ENCODE measurements at places on chromosomes 1 and 21. TPM values are rescaled to one million over a fixed set of nuclear protein-coding genes. Genes with fewer than 3 reads are reported as not detected.

DNA sequence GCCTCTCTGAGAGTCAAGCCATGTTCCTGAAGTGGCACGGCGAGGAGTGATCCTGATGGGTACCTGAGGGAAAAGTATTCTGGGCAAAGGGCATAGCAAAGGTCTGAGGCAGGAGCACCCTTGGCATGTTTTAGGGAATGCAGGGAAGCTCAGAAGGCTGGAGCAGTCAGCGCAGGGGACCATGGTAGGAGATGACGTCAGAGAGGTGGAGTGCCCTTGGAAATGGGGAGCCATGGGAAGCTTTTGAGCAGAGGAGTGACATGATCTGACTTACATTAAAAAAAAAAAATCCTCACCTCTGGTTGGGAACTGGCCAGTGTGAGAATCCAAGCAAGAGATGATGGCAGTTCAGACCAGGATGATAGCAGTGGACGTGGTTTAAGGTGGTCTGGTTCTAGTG lies 37.2 kb downstream of the PDPN start:
- DNase-seq: no peak

DNA sequence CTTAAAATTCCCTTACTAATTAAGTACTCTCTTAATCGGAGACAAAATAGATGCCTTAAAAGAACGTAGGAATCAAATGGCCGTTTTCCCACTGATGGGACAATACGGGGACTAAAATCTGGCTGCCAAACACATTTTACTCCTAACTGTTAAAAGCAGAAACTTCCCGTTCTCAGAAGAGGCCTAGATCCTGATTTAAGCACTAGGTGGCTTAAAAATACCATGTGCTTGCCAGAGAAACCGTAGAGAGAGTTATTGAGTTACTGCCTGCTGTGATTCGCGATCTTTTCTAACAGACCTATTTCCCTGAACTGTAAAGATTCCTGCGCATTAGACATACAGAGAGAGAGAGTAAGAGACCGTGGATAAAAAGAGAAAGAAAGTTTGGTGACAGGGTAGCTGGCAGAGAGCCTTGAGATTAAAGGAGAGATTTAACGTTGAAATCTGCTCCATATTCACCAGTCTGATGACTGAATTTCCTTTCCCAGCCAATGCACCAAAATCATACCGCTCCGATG lies 54.4 kb upstream of the STUM start:
- no peak for DNase-seq

- DNase-seq: no peak
These were observed 59.4 kb downstream of the EPB41 start for GRCh38 chr1:28973596-28974421.

TFF3 gene
- total RNA-seq: 3.2 TPM

DNA sequence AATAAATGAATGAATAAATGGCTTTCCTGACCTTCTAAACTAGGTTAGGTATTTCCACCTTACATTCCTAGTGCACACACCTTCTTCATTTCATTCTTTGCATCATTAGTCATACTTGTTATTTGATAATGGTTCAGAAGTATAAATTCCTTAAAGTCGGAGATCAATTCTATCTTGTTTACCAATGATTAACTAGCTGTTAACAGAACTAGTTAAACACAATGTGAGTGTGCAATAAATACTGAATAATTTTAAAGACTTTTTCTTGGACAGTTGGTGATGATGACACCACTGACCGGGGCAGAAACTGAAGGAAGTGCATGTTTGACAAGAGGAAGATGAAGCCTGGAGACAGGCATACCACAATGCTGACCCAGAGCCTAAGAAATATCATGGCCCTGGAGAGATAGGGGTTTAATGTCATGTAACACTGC lies 207.1 kb upstream of the DEPDC1 start:
- no peak for DNase-seq

GRCh38 chr1:61842863-61843514 lies 100.7 kb downstream of the PATJ start:
- DNase-seq: no peak

DNA sequence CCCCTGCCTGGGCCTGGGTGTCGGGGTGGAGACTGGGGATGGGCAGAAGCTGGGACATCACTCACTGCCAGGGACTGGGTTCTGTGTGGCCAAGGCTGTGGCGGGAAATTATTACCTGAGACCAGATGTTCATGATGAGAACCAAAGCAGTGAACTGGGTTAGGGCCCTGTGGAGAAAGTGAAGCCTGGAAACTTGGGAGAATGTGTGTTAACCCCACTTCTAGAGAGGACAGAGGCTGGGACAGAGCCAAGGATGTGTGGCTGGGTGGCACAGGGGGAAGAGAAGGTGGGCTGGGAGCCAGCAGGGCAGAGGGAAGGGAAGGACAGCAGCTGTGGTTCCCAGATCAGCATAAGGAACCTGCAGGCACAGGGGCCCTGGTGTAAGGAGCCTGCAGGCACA lies 31.3 kb downstream of the CNIH3 start:
- no peak for DNase-seq

MIXL1 gene
- not detected for total RNA-seq

- DNase-seq: no peak
These were observed 298.5 kb upstream of the PROX1 start for GRCh38 chr1:213689260-213689659.

GRCh38 chr21:36608041-36608896 lies 90.6 kb upstream of the SIM2 start:
- no peak for DNase-seq

SELP gene
- 9.3 TPM for total RNA-seq

PIGK gene
- 14.9 TPM for total RNA-seq

OR2L3 gene
- not detected for total RNA-seq

SLC6A9 gene
- 26.8 TPM for total RNA-seq

GRCh38 chr1:80384083-80384830 lies 1377.7 kb upstream of the ADGRL4 start:
- DNase-seq: no peak

GRCh38 chr1:155947292-155947691 lies 5.9 kb downstream of the RXFP4 start:
- no peak for DNase-seq

- no peak for DNase-seq
These were observed 17.7 kb downstream of the NPHS2 start for GRCh38 chr1:179558078-179558477.

GRCh38 chr1:12161324-12161661 lies 5.5 kb upstream of the TNFRSF1B start:
- DNase-seq: no peak

- no peak for DNase-seq
These were observed 1.3 kb downstream of the KAZN start for GRCh38 chr1:14599800-14600199.

DNA sequence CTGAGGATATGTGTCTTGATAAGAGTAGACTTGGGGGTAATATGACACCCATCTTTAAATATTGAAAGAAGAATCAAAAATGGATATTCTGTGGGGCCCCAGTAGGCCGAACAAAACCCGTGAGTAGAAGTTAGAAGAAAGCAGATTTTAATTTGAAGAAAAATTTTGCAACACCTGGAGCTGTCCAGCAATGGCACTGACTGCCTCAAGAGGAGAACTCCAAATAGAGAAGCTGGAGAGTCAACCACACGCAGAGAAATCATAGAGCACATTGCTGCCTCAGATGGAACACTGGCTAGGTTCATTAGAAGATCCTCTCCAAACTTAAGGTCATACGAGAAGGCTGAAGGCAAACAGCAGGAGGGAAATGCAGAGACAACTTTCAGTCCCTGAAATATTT lies 6.8 kb downstream of the NHLH1 start:
- no peak for DNase-seq

DNA sequence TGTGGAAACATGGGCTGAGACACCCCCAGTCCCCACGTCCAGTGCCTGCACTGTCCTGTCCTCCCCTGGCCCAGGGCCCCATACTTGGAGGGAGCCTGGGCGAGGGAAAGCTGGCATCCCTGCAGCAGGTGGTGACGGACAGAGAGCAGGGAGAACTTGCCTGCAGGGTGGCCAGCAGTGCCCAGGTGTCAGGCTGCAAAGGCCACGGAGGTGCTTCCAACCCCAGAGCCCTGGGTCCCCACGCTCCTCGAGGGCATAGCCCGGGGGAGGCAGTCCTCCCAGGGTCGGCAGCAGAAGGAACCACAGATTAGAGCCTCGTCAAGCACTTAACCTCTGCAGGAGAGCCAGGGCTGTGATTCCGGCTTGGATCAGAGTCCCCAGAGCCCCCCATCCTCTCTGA lies 77.5 kb downstream of the ARHGEF16 start:
- no peak for DNase-seq

- DNase-seq: no peak
These were observed 510.2 kb downstream of the KCNT2 start for GRCh38 chr1:196098000-196098399.

FOXO6 gene
- not detected for total RNA-seq

- DNase-seq: no peak
These were observed at the start of gene TACSTD2 for GRCh38 chr1:58576727-58577653. TACSTD2 (minus strand) TSS chr1:58577252; CDS start chr1:58577156, 96 bp downstream.

GRCh38 chr1:192443616-192444015 lies 126.8 kb downstream of the RGS21 start:
- no peak for DNase-seq

DNA sequence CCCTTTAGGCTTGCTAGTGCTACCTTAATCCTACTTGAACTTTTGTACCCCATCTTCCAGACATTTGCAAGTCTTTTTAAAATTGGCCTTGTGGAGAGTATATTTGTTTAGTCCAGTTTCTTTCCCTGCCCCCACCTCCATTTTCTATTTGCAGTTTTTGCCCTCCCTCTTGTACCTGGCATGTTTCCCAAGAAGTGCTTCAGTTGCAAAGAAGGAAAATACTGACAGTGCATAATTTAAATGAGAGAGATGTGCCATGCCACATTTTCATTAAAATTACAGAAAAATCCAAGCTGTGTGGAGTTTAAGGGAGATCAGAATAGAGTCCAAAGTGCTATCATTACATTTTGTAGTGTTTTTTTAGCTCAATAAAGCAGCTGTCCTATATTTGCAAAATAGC lies 150.0 kb upstream of the ADGRL2 start:
- DNase-seq: no peak

DNA sequence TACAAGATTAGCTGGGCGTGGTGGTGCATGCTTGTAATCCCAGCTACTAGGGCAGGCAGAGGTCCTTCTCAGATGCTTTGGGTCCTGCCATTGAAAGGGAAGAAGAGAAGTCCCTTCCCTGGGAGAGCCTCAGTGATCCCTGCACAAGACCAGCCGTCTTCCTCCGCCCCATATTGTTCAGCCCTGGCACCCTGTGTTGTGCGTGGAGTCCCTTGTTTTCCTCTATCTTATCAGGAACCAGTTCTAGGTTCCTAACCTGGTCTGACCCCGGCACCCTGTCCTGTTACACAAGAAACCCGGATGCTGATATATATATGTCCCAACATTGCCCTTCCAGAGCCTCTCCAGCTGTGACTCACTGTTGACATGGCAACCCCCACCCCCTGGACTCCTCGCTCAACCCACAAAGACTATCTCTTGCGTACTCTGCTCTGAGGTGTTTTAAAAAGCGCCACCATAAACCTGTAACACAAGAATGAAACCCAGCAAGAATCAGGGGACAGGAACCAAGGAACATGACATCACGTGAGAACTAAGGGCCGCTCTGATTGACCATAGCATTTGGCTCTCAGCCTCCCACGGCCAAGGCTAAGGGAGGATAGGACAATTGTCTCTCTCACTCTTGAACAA lies 4.8 kb downstream of the MX2 start:
- DNase-seq: no peak

INSRR gene
- not detected for total RNA-seq

BRINP2 gene
- not detected for total RNA-seq

DNA sequence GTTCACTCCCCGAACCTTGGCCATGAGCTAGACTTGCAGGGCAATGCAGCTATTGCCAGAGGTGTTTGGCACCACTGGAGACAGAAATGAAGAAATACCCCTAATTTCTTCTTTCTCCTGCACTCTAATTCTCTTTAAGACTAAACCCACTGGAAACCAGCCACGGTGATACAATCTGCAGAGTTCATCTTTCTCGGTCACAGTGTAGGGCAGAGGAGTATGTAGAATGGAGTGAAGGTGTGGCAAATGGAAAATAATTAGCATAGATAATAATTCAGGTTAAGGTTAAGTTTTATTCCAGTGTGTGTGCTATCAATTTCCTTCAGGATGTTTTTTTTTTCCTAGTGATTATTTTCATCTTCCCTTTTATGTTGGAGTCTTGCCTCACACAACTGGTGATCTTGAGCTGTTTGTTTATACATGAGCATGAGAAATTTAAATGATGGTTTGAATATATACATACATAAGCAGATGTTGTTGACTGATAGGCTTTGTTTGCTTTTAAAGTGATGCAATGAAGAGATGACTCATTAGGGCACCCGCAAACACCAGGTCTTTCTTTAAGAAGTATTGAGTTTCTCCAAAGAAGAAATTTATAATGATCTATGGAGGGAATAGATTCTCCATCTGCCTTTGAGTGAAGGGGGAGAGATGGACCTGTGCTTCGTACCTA lies 81.9 kb downstream of the SPATA17 start:
- no peak for DNase-seq

DNA sequence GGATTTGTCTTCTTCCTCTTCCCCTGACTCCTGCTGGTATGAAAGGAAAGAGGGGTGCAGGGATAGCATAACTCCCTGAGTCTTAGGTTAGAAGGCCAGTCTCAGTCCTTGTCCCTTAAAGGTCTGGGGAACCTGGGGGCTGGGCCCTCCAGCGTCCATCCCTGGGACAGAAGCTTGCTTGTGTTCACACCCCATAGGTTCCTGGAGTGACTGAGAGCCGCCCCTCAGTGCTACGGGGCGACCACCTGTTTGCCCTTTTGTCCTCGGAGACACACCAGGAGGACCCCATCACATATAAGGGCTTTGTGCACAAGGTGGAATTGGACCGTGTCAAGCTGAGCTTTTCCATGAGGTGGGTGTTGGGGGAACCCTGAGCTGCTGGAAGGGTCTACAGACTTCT lies 13.1 kb downstream of the RHOC start:
- no peak for DNase-seq

S100A9 gene
- 138 TPM for total RNA-seq

DNA sequence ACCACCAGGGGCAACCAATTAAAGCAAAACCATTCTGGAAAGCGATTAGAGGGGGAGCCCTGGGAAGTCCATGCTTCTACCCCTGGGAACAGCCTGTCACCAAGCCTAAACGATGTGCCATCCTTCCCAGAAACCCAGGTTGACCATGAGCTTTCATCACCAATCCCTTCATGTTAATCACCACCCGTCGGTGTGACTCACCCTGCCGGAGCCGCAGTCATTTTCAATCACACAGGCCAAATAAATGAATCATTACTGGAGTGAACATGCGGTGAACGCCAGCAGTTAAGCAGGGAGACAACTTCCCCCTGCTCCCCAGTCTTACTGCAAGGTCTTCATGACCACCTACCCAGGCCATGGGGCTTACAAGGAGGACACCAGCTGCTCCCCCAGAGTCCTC lies 308.8 kb downstream of the AJAP1 start:
- DNase-seq: no peak

GRCh38 chr1:20974951-20975350 lies 187.8 kb upstream of the HP1BP3 start:
- no peak for DNase-seq

CFHR2 gene
- not detected for total RNA-seq

DNA sequence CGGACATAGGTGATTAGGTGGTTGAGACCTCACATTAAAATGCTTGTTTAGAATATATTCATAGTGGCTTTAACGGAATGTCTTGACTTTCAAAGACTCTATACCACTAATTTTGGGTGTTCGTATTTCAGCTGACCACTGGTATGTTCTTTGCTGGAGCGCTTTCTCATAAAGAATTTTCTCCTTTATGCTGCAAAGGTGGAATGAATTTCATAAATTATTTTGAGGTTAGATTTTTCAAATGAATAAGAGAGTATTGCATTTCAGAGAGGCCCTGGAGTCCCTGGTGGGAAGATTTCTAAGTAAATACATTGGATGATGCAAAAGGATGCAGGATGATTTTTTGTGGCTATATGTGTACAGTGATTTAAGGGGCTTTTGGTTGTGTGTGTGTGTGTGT lies 55.8 kb downstream of the HUNK start:
- DNase-seq: no peak

LRRC38 gene
- total RNA-seq: not detected

TEX38 gene
- total RNA-seq: not detected
